ENCODE measurements at places on chromosomes 7 and 10.
A peak's percentile ranks its signal among the peaks of the same experiment; 100 is the strongest.

DNA sequence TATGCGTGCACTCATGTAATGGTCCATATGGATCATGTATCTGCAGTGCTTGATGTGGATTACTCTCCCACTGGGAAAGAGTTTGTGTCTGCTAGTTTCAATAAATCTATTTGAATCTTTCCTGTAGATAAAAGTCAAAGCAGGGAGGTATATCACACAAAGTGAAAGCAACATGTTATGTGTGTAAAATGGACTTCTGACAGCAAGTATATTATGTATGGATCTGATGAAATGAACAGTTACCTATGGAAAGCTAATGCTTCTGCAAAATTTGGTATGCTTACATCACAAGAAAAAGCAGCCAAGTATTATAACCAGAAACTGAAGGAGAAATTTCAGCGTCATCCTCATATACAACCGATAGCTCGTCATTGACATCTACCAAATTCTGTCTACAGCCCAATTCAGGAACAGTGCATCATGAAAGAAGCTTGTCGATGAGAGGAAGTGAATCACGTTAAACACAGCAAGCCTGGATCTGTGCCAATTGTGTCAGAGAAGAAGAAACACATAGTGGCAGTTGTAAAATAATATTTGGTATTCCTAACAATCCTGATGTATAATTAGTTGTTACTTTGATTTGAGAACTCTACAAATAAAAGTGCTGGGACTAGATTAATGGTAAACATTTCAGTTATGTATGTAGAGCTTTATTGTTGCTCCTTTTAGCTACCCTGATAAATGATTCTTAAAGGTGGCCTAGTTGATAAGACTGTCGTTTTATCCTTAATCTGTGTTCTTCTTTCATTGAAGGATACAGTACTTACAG lies 14.2 kb upstream of the SYPL1 start:
- DNase-seq = no peak

DNA sequence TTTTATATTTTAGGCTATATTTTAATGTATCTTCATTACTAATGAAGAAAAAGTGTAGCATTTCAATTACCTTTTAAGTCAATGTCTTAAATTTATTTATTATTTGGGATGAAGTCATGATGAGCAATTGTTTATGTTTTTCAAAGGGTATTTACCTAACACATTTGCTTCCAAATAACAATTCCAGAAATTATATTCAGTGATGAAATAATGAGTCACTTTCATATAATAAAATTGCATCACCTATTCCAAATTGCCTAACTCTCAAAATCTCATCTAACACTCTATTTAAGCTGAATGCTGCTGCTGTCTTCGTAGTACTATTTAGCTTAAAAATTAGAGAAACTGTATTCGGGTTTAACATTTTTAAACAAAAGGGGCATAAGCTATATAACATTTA lies 97.7 kb downstream of the PRKG1 start:
- no peak for DNase-seq

DNA sequence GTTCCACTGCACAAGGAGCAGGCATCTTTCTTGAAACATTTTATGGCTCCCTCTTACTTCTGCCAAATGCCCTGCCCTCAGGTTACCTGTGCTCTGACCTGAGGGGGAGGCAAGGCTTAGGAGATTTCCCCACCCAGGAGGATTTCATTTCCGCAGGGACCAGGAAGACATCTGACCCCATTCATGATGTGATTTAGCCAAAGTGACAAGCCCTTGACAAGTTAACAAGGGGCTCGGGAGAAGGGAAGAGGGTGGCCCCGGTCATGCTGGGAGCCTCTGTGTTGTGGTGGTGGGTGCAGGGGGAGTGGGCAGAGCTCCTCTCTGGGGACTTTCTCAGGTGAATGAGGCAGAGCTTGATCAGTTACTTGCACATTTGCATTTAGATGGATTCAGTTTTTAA lies 18.9 kb downstream of the GIMAP5 start:
- no peak for DNase-seq

- no peak for DNase-seq
Measured at GRCh38 chr7:157522189-157522588, 185.4 kb downstream of the DNAJB6 start.

- no peak for DNase-seq
Measured at GRCh38 chr10:73875139-73875475, 752 bp upstream of the CAMK2G start.

DNA sequence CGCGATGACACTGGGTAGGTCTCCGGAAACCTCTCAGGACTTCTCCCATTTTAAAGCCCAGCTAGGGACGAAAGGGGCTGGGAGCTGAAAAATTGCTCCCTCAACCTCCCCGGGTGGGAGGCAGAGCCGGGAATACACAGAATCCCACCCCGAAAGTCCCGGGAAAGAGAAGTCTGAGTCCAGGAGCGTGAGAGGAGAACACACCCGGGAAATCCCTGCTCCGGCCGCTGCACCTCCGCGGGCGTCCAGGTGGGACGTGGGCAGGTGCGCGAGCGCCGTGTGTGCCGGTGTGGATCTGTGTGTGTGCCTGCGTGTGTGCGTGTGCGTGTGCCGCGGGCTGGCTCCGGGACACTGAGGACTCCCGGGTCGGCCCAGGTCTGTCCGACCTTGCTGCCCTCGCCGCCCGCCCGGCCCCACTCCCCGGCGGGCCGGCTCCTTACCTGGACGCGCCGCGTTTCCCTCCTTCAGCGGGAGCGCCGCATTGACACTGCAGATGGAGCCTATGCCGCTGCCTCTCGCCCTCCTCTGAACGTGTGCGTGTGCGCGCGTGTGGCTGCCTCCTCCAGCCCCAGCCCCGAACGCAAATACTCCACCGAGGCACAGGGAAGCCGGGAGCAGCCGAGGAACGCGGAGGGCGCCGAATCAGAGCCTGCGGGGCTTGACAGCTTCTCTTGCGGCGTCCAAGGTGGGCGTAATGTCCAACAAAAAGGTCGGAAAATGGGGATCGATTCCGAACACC lies at the start of gene PLXNA4:
TSS of gene PLXNA4 (minus strand) at position 489 of the 739 bp plus-strand sequence. CDS start 67,777 bp downstream, outside the sequence.
- no peak for DNase-seq

GRCh38 chr7:44565795-44566559 lies 7.7 kb downstream of the DDX56 start:
- no peak for DNase-seq

GRCh38 chr7:21028186-21028585 lies 241.5 kb upstream of the SP8 start:
- DNase-seq = no peak

GRCh38 chr7:73870041-73870492 lies 9.1 kb downstream of the TMEM270 start:
- no peak for DNase-seq

DNA sequence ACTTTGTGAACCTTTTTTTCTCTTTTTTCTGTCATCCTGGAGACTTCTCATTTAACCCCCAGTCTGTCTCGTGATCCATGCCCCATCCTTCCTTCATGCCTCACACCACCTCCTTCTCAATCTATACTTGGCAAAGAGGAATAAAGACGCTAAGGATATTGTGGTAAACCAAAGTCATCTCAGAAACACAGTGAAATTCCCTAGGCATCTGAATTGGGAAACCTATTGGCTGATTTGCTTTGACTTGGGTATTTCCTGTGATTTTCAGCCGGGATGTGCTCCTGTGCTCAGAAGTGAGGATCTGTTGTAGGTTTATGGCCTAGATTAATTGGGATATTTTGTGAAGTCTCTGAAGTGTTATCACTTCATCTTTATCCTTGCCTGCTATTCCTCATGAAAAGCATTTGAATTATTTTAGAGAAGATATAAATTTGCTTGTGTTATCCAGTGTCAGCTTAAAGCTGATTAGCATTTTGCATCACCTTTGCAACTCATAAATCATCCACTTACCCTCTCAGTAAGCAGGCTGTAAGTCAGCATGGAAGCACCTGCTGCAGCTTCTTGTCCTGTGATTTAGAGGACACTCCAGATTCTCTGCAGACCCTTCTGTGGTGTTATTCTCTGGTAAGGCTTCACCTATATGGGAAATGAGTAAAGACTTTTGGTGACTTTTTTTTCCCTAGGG lies 138.0 kb downstream of the AUTS2 start:
- no peak for DNase-seq

DNA sequence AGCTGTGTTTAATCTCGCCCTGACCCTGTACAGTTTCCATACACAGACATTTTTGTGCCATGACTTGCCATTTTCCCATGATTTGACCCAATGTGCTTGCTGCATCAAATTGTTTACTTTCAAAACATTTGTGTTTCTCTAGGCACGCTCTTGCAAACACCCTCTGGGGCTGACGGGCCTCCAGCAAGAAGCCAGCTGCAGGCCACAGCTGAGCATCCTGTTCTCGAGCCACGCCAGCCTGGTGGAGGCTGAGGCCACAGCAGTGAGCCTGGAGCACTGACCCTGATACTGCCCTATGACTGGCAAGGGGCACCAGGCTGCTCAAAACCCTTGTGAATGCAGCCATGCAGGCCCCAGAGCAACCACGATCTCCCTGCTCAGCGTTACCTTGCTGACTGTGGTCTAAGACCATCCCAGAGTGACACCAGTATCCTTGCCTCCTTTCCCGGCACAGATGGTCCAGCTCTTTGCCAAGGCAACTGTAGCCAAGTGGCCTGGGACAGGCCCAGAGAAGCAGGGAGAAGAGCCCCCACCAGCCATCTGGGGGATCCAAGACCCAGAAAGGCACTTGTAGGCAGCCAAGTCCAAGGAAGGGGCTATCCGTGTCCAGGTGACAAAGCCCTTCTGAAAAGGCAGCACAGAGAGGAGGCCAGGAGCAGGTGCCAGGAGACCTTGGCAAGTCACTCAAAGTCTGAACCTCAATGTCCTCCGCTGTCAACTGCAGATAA lies 78.5 kb downstream of the OAT start:
- no peak for DNase-seq

GRCh38 chr10:33947544-33947943 lies 613.1 kb upstream of the NRP1 start:
- no peak for DNase-seq

GRCh38 chr10:12590675-12591659 lies 241.6 kb downstream of the CAMK1D start:
- no peak for DNase-seq

- DNase-seq = no peak
Measured at GRCh38 chr7:133755901-133756300, 371.2 kb upstream of the LRGUK start.

DNA sequence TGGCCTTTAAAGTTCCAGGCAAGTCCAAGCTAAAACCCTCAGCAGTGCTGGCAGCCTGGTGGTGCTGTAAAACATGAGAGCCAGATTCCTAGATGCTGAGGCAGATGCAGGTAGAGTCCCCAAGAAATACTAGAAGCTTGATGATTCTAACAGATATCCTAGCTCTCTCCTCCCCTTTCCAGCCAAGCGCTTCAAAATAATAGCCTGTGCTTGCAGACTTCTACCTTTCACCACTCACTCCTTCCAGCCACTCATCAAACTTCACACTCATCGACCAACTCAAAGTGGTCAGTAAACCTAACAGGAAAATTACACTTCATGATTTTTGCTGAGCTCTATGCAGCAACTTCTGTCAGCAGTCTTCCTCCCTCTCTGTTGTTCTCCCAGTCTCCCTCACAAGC lies 50.2 kb downstream of the LMBR1 start:
- DNase-seq = no peak

GRCh38 chr7:35035511-35035961 lies 1.7 kb downstream of the DPY19L1 start:
- DNase-seq = no peak

DNA sequence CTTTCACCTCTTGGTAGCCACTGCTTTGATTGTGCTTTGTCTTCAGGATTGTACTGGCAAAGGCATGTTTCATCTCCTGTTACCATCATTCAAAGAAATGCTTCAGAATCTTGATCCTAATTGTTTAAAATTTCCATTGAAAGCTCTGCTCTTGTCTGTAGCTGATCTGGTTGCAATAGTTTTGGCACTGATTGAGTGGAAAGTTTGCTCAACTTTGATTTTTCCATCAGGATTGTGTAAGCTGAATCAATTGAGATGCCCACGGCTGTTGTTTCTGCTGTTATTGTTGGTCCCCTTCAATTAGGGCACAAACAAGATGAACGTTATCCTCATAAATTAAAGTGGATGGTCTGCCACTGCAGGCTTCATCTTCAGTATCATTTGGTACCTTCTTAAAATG lies 14.6 kb upstream of the NUB1 start:
- no peak for DNase-seq

DNA sequence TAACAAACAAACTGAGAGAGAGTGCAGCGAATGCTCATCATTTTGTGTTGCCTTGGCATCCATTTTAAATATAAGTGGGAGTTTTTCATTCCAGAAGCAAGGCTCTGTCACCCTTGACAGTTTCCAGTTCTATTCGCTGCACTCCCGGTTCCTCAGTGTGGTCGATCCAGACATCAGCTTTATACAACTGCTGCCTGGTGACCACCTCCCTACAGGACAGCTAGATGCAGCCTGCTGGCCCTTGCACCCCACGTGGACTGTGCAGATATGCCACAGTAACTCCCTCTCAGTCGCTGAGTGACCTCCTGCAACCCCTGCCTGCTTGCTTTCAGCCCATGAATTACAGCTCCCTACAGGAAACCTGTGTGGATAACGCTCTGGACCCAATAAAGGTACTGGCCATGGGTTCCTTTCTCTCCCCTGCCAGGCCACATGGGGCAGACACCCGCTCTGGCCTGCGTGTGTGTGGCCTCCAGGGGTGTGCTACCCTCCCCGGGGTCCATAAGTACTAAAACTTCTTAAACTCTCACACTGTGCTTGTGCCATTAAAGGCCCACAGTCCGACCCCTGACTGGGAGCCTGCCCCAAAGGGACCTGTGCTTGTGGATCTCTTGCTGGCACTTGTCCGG lies 23.6 kb downstream of the BEND7 start:
- no peak for DNase-seq

- no peak for DNase-seq
Measured at GRCh38 chr7:106370542-106370941, 85.8 kb upstream of the NAMPT start.

- peak; percentile 38 for DNase-seq
Measured at GRCh38 chr10:122565766-122566206, 5.2 kb downstream of the DMBT1 start.

- no peak for DNase-seq
Measured at GRCh38 chr10:70902661-70903261, 14.4 kb upstream of the PCBD1 start.

DNA sequence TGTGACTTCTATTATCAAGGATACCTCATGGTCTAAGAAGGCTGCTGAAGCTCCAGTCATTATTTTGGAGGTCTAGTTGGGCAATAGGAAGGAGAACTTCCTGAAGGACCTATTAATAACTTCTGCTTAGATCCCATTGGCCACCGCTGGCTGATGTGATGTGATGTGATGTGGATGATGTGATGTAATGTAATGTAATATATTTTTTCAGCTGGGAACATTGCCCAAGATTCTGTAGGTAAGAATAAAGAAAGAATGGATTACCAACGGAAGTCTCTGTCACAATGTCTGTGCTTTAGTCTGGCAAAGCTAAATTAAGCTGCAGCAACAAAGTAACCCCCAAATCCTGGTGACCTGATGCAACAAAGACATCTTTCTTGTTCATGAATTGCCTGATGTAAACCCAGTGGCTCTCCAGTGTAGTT lies 233.7 kb downstream of the PTEN start:
- DNase-seq = no peak

All from stimulated activated CD8-positive, alpha-beta memory T cell treated with anti-CD3 and anti-CD28 coated beads, Interleukin-7, amount 100 ng/mL, for 1 hour (primary cell).